ENCODE measurements at places on chromosomes 11 and 22.

DNA sequence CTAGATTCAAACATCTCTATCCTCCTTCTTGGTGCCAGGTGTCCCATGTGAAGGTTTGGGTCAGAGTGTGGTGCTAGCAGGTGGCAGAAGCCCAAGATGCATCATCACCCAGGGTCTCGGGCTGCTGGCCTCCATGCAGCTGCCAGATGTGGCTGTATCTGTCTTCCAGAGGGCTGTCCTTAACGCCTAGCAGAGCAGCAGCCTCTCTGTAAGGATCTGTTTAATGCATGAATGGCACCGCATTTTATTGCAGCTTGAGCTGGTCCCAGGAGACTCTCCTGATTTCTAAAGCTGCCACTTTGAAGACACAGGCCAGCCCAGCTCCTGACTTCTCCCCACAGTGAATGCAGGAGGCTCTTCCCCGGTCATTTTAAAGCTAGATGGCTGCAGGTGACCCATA is 26.3 kb downstream of the SLC1A2 start:
- no peak for DNase-seq

- no peak for DNase-seq
These were observed 55.5 kb downstream of the CSNK2A3 start for GRCh38 chr11:11297578-11297977.

- DNase-seq: no peak
These were observed 56.7 kb upstream of the LINC01488 start for GRCh38 chr11:69424748-69425147.

GRCh38 chr22:25353516-25354445 is 134.3 kb downstream of the CRYBB2 start:
- DNase-seq: no peak

DNA sequence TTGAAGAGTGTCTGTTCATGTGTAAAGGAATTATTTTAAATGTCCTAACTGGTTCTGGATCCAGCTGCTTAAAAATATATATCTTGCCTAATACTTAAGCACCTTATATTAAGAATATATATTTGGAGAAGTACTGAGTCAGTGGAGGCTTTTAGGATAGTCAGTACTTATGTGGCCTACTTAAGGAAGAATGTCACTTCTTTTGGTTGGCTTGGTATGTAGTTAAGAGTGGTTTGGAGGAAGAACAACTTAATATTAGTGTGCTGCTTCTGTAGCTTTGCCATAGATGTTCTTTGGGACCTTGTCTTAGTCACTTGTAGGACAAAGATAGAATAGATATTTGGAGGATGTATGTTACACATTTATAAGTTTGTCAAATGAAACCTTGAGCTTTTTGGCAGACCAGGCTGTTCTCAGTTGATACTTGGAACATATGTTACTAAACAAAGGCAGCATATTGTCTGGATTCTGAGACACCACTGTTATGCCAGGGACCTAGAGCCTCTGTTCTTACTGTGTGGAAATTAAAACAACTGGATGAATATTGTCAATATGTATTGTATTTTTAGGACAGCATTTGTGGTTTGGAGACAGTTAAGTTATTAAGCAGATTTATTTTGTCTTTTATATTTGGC is 4.9 kb downstream of the HIPK3 start:
- DNase-seq: no peak

DNA sequence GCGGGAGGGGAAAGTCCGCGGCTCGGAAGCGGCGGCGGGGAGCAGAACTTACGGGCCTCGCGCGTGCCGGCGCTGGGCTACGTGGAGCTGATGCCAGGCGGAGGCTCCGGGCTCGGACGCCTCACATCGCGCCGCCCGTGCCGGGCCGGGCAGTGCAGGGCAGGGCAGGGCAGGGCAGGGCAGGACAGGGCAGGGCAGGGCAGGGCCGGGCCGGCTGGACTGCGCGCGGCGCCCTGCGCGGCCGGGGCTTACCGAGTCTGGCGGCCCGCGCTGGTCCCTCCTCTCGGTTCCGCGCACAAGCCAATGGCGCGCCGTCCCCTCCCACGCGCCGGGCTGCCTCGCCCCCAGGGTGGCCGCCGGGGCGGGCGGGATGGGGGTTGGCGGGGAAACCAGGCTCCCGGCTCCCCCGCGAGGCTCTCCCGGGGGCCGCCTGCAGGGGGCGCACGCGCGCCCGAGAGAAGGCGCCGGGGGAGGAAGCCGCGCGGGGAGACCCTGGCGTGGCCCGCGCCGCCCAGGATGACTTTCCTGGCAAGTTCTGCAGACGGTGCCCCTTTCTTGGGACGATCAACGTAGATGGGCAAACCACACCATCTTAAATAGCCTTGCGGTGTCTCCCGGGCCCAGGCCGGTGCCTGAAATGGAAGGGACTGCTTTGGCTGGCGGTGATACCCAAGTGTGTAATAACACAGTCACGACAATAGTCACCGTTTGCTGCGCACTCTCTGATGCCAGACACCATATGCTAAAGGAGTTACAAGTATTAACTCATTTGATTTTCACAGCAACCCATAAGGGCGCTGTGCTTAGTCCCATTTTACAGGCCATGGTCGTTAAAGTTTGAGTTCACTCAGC is at the start of gene TP53I11:
TSS of gene TP53I11 (minus strand) at position 259 of the 852 bp plus-strand sequence. CDS start 12,548 bp downstream, outside the sequence.
- peak; percentile 80 for DNase-seq

DNA sequence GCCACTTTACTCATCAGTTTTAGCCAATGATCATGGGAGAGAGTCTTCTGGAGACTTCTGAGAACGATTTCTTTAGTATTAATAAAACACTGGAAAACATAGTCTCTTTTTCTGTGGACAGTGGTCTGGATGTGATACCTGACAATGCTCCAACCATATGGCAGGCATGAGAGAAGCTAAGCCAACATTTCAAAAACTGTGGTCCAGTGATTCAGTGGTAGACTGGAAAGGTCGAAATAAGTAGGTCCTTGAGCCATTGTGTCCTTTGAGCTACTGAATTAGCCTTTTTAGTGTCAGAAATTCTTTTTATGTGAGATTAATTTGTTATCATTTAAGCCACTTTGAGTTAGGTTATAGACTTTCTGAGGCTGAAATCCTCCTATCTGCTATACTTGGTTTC is 197.7 kb upstream of the CTSC start:
- no peak for DNase-seq

- no peak for DNase-seq
These were observed 1268.8 kb upstream of the CNTN5 start for GRCh38 chr11:97751952-97752351.

- DNase-seq: no peak
These were observed 69.2 kb downstream of the SYT13 start for GRCh38 chr11:45216901-45217300.

- peak; percentile 31 for DNase-seq
These were observed at the start of gene ACER3 for GRCh38 chr11:76860539-76861475. Gene ACER3, plus strand, starts transcription at chr11:76860918. Its CDS starts 59 bp downstream, at chr11:76860977.

- DNase-seq: no peak
These were observed 13.8 kb downstream of the MMP20 start for GRCh38 chr11:102611291-102611690.

- no peak for DNase-seq
These were observed 539.1 kb downstream of the FAM181B start for GRCh38 chr11:82194521-82194920.

- DNase-seq: no peak
These were observed 97.7 kb downstream of the MPPED2 start for GRCh38 chr11:30488304-30488998.

DNA sequence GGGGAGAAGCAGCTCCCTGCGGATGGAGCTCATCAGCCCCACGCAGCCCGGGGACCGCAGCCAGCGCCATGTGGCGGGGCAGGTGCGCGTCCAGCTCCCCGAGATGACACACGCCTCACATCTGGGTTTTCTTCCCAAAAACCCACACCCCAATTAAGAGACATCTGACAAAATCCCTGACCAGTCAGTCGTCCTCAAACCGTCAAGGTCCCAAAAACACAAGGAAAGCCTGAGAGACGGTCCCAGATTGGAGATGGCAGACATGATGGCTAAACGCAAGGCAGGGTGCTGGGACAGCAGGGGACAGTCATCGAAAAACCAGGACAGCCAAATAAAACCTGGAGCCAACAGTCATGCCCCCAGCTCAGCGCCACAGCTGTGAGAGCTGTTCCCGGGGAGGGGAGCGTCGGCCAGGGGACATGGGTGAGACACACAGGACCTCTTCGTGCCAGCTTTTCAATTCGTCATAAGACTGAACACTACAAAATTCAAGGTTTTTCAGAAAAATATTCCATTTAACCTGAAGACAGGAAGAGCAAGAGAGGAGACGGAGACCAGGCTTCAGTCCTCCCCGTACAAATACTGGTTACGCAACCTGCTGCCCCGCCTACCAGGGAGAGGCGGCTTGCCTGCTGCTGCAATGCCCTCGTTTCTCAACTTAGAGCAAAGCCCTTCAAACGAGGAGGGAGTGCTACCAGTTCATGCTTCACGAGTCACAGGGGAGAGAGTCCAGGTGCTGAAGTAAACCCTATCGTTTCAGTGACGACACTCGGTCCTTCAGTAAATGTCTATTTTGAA is 10.5 kb downstream of the TOLLIP start:
- DNase-seq: no peak

DNA sequence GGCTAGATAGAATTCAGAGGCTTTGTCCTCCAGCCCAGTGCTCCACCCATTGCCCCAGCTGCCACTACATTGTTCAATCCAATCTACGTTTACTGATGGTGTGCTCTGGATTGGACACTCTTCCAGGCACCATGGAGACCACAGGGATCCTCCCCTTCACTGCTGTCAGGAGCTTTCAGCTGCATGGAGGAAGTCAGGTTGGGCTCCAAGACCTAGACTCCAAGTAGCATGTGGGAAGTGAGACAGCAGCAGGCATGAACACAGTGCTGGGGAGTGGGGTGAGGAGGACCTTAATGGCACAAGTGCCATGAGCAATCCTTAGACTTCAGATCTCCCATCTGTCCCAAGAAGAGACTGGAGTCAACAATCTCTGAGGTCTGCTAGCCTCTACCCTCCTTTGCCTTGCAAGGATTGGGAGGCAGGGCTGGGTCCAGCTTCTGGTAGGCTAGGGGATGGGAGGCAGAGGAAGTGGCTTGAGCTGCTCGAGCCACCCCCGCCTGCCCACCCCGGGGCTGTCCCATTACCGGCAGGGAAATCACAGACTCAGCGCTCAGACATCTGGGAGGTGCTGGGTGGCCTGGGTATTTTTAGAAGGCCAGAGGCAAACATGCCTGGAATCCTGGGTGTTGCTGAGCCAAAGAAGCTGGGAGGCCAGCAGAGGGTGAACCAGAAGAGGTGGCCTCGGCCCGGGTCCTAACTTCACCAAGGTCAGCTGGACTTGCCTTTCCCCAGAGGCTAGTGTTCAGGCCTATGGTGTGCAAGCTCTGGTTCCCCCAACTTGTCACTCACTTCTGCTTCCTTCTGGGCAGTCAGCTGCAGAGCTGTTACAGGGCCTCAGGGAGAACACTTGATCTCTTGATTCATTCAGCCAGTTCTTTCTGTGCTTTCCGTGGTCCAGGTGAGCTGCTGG is 15.2 kb upstream of the FCHSD2 start:
- DNase-seq: no peak

DNA sequence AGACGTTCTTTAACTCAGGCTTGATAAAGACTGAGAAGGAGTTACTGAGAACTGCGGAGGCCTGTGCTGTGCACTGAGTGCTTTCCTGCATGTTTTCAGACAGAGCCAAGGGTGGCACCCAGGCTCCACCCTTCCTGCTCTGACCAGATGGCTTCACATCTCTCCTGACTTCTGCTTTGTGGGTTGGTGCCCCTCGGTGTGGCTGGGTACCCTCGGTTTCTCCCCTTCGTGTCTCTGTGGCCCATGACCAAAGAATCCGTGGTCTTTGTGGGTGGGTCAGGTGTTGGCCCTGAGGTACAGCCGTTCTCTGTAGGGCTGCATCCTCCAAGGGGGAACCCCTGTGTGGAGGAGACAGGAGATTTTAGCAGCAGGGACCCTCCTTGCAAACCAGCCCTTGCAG is 34.3 kb downstream of the GRIK4 start:
- DNase-seq: no peak

GRCh38 chr11:117832511-117832910 is 8.0 kb upstream of the FXYD2 start:
- DNase-seq: no peak

GRCh38 chr11:45079943-45080719 is 66.3 kb upstream of the PRDM11 start:
- DNase-seq: peak; percentile 50

- peak; percentile 64 for DNase-seq
These were observed 1428.0 kb upstream of the TENM4 start for GRCh38 chr11:80868831-80869230.

GRCh38 chr11:11856638-11857037 is 14.9 kb downstream of the USP47 start:
- no peak for DNase-seq

DNA sequence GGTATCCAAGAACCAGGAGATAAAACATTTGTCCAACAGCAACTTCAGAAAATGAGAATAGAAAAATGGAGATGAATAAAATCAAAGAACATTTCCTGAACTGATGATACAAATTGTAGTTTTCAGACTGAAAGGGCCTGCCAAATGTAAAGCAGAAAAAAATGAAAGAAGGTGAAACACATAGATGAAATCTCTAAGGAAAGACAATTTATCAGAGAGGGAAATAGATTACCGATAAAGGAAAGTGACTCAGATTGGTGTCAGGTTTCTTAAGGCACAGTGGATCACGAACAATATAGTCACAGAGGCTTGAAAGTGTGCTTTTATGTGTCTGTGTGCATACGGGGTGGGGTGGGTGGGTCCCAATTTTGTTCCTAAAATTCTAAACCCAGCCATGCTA is 4.1 kb upstream of the STT3A start:
- DNase-seq: no peak

GRCh38 chr11:130692220-130692619 is 224.1 kb downstream of the SNX19 start:
- DNase-seq: no peak

GRCh38 chr11:75959540-75959939 is 144.5 kb downstream of the UVRAG start:
- DNase-seq: no peak

DNA sequence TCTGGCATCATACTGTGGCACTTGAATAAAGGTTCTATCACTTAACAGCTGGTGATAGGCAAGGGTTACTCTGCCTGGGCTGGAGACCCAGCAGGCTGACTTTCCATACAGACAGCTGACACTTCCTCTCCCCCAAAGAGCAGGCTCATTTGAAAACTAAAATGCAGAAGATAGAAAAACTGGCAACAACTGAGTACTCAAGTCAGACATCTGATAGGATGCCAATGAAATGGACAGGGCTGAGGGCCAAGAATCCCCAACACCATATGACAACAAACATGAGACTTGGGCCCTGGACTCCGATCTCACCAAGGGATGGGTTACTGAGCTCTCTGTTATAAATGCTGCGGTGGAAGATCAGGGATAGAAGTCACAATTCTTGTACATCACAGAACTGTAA is 237.2 kb downstream of the LRRC4C start:
- DNase-seq: no peak

Measured in NCI-H1694 treated with DMSO at 0.1 percent for 48 hours (cell line).